ENCODE measurements at places on chromosomes 6 and 20. TPM values are rescaled to one million over a fixed set of nuclear protein-coding genes. Genes with fewer than 3 reads are reported as not detected.

DNA sequence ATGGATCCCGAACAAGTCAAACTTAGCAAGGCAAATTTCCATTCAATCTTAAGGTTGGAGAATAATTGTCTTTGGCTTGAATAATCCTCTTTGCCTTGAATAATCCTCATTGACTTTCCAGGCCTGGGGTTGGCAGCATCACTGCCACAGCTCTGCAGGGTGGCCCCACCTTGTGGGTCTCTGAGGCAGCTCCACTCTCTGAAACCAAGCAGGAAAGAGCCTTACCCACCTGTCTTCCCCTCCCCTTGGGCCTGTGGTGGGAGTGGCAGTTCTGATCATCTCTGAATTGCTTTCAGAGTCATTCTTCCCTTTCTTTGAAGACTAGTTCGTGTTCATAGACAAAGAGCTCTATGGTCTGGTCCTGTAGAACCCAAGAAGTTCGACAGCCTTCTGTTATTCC, 47.5 kb downstream of the KCNQ5 start:
- no peaks in the 10 kb centered on the region for H3K27me3 ChIP-seq
- peak overlapping the region; percentile 16 for H3K27ac ChIP-seq
- H3K4me1 ChIP-seq: peaks cover 38% of the 10 kb centered on the region
- DNase-seq: no peak
- peaks cover 21% of the 10 kb centered on the region for H3K36me3 ChIP-seq

DNA sequence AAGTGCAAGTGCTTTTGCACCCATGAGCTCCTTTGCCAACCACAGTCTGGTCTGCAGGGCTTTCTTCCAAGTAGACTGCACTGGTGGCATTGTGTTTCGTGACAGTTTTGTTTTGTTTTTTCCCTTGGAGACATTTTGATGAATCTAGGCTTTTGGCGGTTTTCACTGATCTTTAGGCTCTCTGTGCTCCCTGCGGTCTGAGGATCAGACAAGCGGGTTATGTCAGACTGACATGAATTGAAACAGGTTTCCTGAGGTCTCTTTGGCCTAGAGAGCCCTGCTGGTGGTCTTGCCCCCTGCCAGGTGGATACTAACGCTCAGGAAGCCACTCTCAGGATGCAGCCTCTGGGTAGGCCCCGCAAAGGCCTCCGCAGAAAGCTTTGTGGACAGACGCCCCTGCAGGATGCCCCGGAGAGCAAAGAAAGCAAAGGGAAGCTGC, 555.4 kb upstream of the AGPAT4 start:
- no peaks in the 10 kb centered on the region for H3K36me3 ChIP-seq
- H3K27ac ChIP-seq: no peak overlapping the region
- DNase-seq: no peak
- H3K4me1 ChIP-seq: no peaks in the 10 kb centered on the region
- H3K4me3 ChIP-seq: no peak overlapping the region

GRCh38 chr6:132888701-132889100, 74.3 kb downstream of the RPS12 start:
- H3K27ac ChIP-seq: no peak overlapping the region
- no peak overlapping the region for H3K4me3 ChIP-seq
- H3K4me1 ChIP-seq: no peaks in the 10 kb centered on the region
- no peak for DNase-seq
- H3K27me3 ChIP-seq: no peaks in the 10 kb centered on the region
- H3K36me3 ChIP-seq: no peaks in the 10 kb centered on the region

DNA sequence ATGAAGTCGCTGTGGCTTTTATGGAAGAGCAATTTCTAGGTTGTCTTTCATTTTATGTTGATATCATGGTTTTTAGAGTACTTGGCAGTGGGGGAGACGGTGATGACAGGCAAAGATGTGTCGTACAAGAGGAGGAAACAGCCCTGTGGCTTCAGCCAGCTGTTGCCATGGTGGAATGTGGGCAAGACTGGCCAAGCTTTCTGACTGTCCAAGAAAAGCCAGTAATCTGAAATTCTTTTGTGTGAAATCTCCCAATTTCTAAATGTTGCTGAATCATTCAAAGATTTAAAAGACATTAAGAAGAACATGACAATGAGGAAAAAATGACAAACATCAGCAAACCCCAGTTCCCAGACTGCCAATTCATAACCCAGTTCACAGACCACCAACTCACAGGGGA, 23.1 kb downstream of the PFDN4 start:
- H3K4me1 ChIP-seq: peaks cover 9% of the 10 kb centered on the region
- no peaks in the 10 kb centered on the region for H3K27me3 ChIP-seq
- no peaks in the 10 kb centered on the region for H3K36me3 ChIP-seq
- H3K27ac ChIP-seq: no peak overlapping the region
- no peak for DNase-seq

DNA sequence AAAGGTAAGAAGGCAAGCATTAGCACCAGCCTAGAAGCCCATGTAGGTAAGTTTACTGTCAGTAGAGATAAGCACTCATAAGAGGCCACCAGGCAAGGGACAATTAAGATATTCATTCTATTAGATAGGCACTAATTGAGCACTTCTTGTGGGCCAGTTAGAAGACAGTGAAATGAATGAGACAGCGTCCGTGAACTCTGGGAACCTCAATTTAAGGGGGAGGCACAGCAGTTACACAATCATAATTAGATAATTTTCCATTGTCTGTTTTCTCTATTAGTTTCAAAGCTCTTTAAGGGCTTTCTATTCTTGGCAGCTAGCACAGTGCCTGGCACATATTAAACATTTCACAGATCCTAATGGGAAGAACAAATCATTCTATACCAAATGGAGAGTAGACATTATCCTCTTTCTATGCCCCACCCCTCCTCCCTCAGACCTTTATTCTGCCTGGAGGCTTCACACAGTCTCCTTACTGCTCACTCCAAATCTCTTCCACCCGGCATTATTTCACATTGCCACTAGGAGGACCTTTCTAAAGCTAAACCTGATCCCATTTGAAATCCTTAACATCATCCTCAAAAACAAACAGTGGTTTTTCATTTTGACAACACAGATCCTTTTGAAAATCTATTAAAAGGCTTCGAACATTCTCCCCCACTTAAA, 529.6 kb downstream of the ADGRB3 start:
- no peak overlapping the region for H3K4me3 ChIP-seq
- H3K4me1 ChIP-seq: no peaks in the 10 kb centered on the region
- no peaks in the 10 kb centered on the region for H3K36me3 ChIP-seq
- no peak overlapping the region for H3K27ac ChIP-seq

DNA sequence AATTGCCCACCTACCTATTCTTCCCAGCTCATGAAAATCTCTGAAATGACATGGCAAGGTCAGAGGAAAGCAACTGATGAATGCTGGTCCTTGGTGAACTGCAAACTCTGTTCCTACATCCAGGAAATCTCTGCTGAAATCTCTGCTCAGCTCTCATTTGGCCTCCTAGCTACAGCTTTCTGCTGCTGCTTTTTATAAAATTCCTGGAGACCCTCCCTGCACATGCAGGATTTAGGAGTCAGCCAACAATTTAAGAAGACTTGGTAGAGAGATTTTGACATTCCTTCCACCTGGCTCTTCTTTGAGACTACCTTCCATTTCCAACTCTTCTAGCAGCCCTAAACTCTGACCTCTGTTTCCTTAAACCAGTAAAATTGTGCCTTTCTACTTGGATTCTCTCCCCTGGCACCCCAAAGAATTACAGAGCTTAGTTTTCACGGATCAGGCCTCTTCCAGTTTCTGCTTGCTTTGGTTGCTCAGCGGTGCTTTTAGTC, 55.5 kb downstream of the PDE7B start:
- no peak for DNase-seq
- H3K36me3 ChIP-seq: no peaks in the 10 kb centered on the region
- H3K27me3 ChIP-seq: no peaks in the 10 kb centered on the region
- H3K4me3 ChIP-seq: no peak overlapping the region
- H3K4me1 ChIP-seq: peaks cover 68% of the 10 kb centered on the region

- peaks cover 39% of the 10 kb centered on the region for H3K4me1 ChIP-seq
- peak; percentile 12 for DNase-seq
- peaks cover 2% of the 10 kb centered on the region for H3K27me3 ChIP-seq
- peak overlapping the region; percentile 20 for H3K27ac ChIP-seq
- no peak overlapping the region for H3K4me3 ChIP-seq
Measured at GRCh38 chr6:38080360-38080759, 260.8 kb downstream of the ZFAND3 start.

DNA sequence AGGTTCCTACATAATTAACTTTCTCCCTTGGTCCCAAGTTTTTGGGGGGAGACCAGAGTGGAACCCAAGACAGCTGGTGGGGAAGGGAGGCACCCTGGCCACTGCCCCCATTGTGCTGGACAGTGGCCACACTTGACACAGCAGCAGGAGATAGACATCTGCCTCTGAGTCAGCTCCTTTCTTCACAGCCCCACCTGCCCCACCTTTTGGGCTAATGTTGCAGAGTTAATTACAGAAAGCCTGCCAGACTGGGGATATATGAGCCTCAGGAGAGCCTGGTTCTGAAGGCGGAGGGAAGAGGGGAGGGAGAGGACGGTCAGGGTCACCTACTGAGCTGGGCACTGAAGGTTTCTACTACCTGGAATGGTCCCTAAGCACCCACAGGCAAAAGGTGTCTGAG, 50.6 kb downstream of the MAFB start:
- no peak overlapping the region for H3K4me3 ChIP-seq
- H3K4me1 ChIP-seq: no peaks in the 10 kb centered on the region
- H3K27ac ChIP-seq: no peak overlapping the region
- H3K36me3 ChIP-seq: no peaks in the 10 kb centered on the region

DNA sequence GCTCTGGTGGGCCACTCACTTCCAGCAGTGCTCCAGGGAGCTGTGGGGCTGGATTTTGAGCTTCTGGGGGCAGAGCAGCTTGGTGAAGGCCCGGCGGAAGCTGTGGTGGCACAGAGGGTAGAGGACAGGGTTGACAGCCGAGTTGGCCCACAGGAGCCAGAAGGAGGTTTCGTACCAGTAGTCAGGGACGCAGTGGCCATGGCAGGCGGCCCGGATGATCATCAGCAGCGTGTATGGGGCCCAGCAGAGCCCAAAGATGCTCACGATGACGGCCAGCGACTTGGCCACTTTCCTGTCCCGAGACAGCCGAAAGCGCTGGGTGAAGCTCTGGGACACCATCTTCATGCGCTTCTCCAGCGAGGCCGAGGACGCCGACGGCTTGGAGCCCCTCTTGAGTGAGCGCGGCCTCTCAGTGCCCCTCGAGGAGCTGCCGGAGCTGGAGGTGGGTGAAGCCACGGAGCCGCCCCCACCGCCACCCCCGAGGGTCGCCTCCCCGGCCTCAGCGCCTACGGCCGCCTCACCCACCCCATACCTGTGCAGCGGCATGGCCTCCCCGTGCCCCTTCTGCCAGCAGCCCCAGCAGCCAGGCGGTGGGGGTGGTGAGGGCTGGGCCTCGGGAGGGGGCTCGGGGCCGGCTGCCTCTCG, 4.0 kb downstream of the HRH3 start:
- no peak overlapping the region for H3K4me3 ChIP-seq
- DNase-seq: no peak
- H3K36me3 ChIP-seq: no peaks in the 10 kb centered on the region

DNA sequence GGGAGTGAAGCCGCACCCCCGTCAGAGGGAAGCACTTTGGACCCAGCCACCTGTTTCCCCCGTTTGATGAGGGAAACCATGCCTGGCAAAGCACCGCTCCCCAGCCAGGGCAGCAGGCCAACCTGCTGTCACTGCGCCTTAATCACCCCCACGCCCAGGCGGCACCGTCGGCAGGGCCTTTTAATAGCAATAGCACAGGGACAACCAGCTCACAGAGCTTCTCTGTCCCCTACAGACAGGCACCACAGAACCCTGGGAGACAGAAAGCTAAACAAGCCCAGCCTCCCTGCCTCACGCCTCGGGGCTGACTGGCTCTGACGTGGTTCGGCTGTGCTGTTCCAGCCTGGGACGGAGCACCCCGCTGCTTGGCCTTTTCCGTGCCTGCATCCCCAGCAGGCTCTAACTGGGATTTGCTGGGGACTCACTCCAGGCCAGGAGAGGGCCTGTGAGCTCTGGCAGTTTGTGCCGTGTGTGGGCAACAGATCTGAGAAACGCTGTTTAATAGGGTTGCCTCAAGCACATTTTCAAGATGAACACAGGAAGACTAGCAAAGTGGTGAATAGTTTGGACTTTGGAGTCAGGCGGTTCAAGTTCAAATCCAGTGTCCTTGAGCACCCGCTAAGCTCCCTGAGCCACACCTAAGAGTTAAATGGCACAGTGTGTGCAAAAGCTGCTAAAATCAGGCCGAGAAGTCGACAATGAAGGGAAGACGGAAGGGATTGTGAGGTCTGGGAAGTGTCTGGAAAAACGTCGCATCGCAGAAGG, 223.8 kb downstream of the NRN1 start:
- H3K27ac ChIP-seq: no peak overlapping the region
- no peak overlapping the region for H3K4me3 ChIP-seq
- DNase-seq: peak; percentile 0
- peaks cover 5% of the 10 kb centered on the region for H3K4me1 ChIP-seq

GRCh38 chr20:45998337-45998736, 10.4 kb upstream of the MMP9 start:
- H3K4me1 ChIP-seq: peaks cover 7% of the 10 kb centered on the region
- no peak overlapping the region for H3K4me3 ChIP-seq
- H3K27me3 ChIP-seq: peaks cover 64% of the 10 kb centered on the region
- H3K36me3 ChIP-seq: no peaks in the 10 kb centered on the region

GRCh38 chr6:160031442-160031841, 62.6 kb downstream of the IGF2R start:
- peak; percentile 36 for DNase-seq
- peaks cover 67% of the 10 kb centered on the region for H3K4me1 ChIP-seq
- H3K27ac ChIP-seq: peak overlapping the region; percentile 94
- peak overlapping the region; percentile 33 for H3K4me3 ChIP-seq

- H3K4me3 ChIP-seq: no peak overlapping the region
- no peak overlapping the region for H3K27ac ChIP-seq
Measured at GRCh38 chr20:61520893-61521460, 268.9 kb downstream of the CDH4 start.

- H3K36me3 ChIP-seq: peaks cover 67% of the 10 kb centered on the region
- peak overlapping the region; percentile 68 for H3K4me3 ChIP-seq
- DNase-seq: peak; percentile 98
- peaks cover 35% of the 10 kb centered on the region for H3K4me1 ChIP-seq
- no peaks in the 10 kb centered on the region for H3K27me3 ChIP-seq
Measured at GRCh38 chr6:80425089-80425823, 318.8 kb downstream of the BCKDHB start.

DNA sequence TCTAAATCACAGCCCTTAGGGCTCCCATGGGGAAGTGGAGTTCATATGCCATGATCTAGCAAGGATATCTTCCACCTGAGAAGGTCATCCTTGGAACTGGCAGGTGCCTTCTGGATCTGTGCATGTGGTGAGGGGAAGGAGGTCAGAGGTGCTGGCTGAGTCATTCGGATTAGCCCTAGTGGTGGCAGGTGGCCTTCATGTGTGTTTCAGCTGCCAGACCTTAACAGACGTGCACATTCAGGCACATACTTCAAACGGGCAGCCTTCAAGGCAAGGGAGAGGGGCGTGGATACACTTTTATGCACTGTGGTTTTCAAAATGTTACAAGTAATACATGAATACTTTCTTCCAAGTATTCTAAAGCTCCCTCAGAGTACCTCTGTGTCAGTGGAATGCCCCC, 51.2 kb downstream of the BMP6 start:
- no peaks in the 10 kb centered on the region for H3K4me1 ChIP-seq
- no peak overlapping the region for H3K4me3 ChIP-seq
- H3K27ac ChIP-seq: no peak overlapping the region
- H3K27me3 ChIP-seq: peaks cover 34% of the 10 kb centered on the region

BRPF3 gene
- total RNA-seq: 26.5 TPM

DPPA5 gene
- not detected for total RNA-seq

CLVS2 gene
- not detected for total RNA-seq

RUNX2 gene
- total RNA-seq: 8.7 TPM

NNAT gene
- not detected for total RNA-seq

TREML2 gene
- not detected for total RNA-seq

PHACTR2 gene
- total RNA-seq: 82.3 TPM
